ENCODE measurements at places on chromosomes 2 and 18. TPM values are rescaled to one million over a fixed set of nuclear protein-coding genes. Genes with fewer than 3 reads are reported as not detected.
A peak's percentile ranks its signal among the peaks of the same experiment; 100 is the strongest.

DNA sequence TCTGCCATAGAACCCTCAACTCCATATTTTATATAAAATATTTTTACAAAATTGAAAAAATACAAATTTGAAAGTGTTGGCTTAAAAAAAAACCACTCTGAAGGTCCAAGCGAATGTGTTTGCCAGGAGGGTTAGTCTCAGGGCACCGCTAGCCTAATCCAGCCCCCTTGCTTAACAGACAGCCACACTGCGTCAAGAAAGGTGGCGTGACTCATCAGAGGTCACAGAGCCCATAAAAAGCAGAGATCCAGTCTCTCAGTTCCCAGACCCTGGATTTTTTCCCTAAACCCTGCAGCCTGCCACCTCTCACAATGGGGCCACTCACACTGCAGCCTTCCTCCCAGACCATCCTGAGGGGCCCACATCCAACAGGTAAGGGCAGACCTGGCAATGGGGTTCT, 3.9 kb upstream of the TNS1 start:
- peaks cover 7% of the 10 kb centered on the region for H3K4me1 ChIP-seq
- no peak for DNase-seq
- H3K27me3 ChIP-seq, result peaks cover 34% of the 10 kb centered on the region
- H3K4me3 ChIP-seq, result no peak overlapping the region

- no peak overlapping the region for H3K4me3 ChIP-seq
- peaks cover 20% of the 10 kb centered on the region for H3K4me1 ChIP-seq
- H3K36me3 ChIP-seq, result no peaks in the 10 kb centered on the region
- no peaks in the 10 kb centered on the region for H3K27me3 ChIP-seq
- DNase-seq, result no peak
Measured at GRCh38 chr2:213224366-213224765, 59.9 kb upstream of the SPAG16 start.

DNA sequence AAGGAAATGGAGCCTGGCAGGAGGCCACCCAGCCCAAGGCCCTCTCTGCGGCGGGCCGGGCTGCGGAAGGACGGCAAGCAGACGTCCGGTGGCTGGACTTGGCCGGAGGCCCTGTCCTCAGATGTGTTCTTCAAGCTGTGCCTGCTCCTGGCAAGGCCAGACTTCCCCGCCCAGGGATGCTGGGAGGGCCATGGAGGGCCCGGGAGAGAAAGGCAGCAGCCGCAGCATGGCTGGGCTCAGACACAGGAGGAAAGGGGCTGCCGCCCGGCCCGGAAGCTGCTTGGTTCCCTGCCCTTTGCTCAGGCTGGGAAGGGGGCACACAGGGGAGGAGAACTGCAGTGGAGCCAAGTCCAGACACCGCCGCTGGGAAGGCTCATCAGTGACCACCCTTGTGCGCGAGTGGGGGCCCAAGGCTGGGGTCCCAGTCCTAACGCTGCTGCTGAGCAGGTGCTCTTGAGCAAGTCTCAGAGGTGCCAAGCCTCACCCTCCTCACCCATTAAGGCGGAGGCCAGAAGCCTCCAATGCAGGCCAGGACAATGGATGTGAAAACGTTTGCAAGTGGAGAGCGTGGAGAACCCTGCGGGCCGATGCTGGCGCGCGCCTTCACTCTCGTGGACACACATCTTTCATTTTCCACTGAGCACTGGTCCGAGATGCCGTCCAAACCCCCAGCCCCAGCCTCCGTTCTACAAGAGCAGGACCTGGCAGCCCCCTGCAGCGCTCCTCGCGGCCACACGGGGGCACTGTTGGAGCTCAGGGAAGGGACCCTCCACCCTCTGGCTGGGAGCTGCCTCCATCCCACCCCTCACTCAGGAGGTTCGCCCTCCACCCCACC, 7.9 kb downstream of the CROCC2 start:
- DNase-seq, result peak; percentile 67
- H3K27ac ChIP-seq, result no peak overlapping the region
- no peaks in the 10 kb centered on the region for H3K36me3 ChIP-seq
- H3K27me3 ChIP-seq, result peaks cover 25% of the 10 kb centered on the region

DNA sequence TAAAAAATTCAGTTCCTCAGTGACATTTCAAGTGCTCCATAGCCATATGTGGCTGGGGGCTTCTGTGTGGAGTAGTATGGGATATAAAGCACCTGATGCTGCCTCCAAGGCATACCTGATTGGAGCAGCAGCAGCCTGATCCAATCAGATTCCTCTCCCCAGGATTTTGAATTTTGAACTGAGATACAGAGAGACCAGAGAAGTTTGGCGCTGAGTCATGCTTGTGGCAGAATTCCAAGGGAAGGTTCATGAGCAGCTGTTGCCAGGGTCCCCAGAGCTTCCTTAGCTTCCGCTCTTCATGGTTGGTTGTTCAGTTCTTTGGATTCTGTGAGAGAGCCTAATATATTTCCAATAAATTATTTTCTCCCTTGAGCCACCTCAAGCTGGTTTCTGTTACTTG, 29.0 kb upstream of the CFAP36 start:
- no peak overlapping the region for H3K4me3 ChIP-seq
- H3K27ac ChIP-seq, result no peak overlapping the region
- DNase-seq, result no peak
- no peaks in the 10 kb centered on the region for H3K36me3 ChIP-seq
- H3K27me3 ChIP-seq, result peaks cover 4% of the 10 kb centered on the region
- no peaks in the 10 kb centered on the region for H3K4me1 ChIP-seq

GRCh38 chr2:100568989-100569388, 6.2 kb downstream of the PDCL3 start:
- DNase-seq, result no peak
- H3K4me3 ChIP-seq, result no peak overlapping the region
- H3K4me1 ChIP-seq, result peaks cover 25% of the 10 kb centered on the region
- H3K27me3 ChIP-seq, result no peaks in the 10 kb centered on the region

- no peak overlapping the region for H3K27ac ChIP-seq
- no peaks in the 10 kb centered on the region for H3K36me3 ChIP-seq
- H3K27me3 ChIP-seq, result no peaks in the 10 kb centered on the region
- no peak for DNase-seq
- H3K4me1 ChIP-seq, result peaks cover 4% of the 10 kb centered on the region
Measured at GRCh38 chr2:223797811-223798721, 39.3 kb downstream of the AP1S3 start.

GRCh38 chr2:176157499-176158185, 535 bp downstream of the HOXD3 start:
- H3K36me3 ChIP-seq, result peaks cover 5% of the 10 kb centered on the region
- peaks cover 71% of the 10 kb centered on the region for H3K27me3 ChIP-seq
- DNase-seq, result no peak
- H3K4me1 ChIP-seq, result peaks cover 12% of the 10 kb centered on the region
- H3K27ac ChIP-seq, result no peak overlapping the region
- peak overlapping the region; percentile 69 for H3K4me3 ChIP-seq

- H3K27ac ChIP-seq, result no peak overlapping the region
- no peaks in the 10 kb centered on the region for H3K36me3 ChIP-seq
- no peak for DNase-seq
- H3K4me1 ChIP-seq, result no peaks in the 10 kb centered on the region
- H3K4me3 ChIP-seq, result no peak overlapping the region
Measured at GRCh38 chr2:9284521-9285297, 78.1 kb downstream of the ASAP2 start.

DNA sequence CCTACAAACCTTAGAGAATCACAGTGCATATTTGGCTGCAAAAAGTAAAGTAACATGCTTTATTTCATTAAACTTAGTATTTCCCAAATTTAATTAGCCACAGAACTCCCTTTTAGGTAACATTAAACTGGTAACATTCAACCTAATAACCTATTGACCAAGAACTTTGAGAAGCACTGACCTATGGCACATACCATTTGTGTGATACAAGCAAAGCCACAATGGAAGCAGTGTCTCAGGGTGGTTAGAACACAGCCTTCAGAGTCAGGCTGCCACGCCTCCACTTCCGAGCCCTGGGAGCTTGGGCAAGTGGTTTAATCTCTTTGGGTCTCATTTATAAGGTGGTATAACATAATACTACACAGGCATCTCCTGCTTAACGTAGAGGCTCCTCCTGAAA, 301.4 kb downstream of the PDE11A start:
- no peaks in the 10 kb centered on the region for H3K36me3 ChIP-seq
- H3K4me1 ChIP-seq, result no peaks in the 10 kb centered on the region
- H3K27ac ChIP-seq, result no peak overlapping the region
- no peaks in the 10 kb centered on the region for H3K27me3 ChIP-seq
- DNase-seq, result no peak

DNA sequence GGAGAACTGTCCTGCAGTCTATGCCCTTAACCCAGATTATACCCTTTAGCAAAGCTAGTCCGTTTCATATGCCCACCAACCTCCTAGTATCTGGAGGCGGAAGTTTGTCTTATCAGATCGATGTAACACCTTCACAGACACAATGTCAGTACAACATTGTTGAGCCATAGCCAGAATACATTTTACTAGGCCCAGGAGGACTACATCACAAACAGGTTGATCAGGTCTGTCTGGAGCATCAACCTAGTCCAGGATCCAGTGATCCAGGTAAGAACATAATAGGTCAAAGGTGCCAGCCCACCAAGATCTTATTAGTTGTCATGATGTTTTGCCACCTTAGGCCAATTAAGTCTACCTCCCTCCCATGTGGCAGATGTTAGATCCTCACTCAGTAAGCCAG, 2.0 kb upstream of the TPRKB start:
- no peak overlapping the region for H3K4me3 ChIP-seq
- peaks cover 11% of the 10 kb centered on the region for H3K36me3 ChIP-seq
- DNase-seq, result no peak
- no peaks in the 10 kb centered on the region for H3K27me3 ChIP-seq

GRCh38 chr2:42909966-42910365, 117.6 kb upstream of the HAAO start:
- H3K27ac ChIP-seq, result no peak overlapping the region
- no peaks in the 10 kb centered on the region for H3K36me3 ChIP-seq
- no peak overlapping the region for H3K4me3 ChIP-seq
- H3K4me1 ChIP-seq, result peaks cover 4% of the 10 kb centered on the region
- peaks cover 17% of the 10 kb centered on the region for H3K27me3 ChIP-seq
- no peak for DNase-seq

GRCh38 chr2:158543957-158544356, 87.2 kb downstream of the PKP4 start:
- H3K36me3 ChIP-seq, result peaks cover 7% of the 10 kb centered on the region
- no peaks in the 10 kb centered on the region for H3K27me3 ChIP-seq
- H3K4me1 ChIP-seq, result peaks cover 10% of the 10 kb centered on the region
- H3K27ac ChIP-seq, result no peak overlapping the region
- no peak for DNase-seq

DNA sequence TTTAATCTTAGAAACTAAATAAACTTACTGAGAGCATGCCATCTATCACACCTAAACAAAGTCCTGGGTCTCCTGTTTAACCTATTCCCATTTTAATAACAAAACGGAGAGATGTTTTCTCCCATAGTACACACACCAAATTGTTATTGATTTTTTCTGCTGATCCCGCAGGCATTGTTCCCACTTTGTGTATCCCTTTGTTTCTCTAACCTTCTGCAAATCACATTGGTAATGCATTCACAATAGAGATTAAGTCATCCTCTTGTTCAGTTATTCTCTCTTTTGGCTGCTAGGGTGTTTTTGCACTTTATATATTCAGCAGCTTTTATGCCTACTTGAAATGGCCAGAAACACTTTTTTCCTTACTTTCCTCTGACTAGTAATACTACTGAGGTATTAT, 1071.9 kb upstream of the CDH2 start:
- peaks cover 15% of the 10 kb centered on the region for H3K36me3 ChIP-seq
- DNase-seq, result no peak
- no peaks in the 10 kb centered on the region for H3K4me1 ChIP-seq
- no peak overlapping the region for H3K4me3 ChIP-seq

- H3K27me3 ChIP-seq, result peaks cover 13% of the 10 kb centered on the region
- no peak overlapping the region for H3K4me3 ChIP-seq
- no peak overlapping the region for H3K27ac ChIP-seq
- H3K4me1 ChIP-seq, result no peaks in the 10 kb centered on the region
- DNase-seq, result no peak
Measured at GRCh38 chr2:1613731-1614354, 130.5 kb downstream of the PXDN start.

DNA sequence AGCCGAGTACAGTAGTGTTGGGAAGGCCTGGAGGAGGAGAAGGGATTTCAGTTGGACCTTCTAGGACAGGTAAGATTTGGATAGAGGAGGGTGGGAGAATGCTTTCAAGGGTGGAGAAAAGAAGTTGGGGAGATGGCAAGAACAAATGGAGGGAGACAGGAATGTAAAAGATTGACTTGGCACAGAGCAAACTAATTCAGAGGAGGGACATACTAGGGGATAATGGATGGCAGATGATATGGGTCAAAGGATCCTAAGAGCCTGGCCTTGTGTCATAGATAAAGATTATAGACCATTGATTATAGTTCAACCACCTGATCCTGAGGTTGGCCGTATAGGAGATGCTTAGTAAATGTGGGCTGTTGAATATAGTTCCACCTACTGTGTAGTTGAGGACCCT, 12.4 kb downstream of the WDR43 start:
- H3K27ac ChIP-seq, result peak overlapping the region; percentile 2
- peaks cover 39% of the 10 kb centered on the region for H3K4me1 ChIP-seq

GRCh38 chr18:55449412-55450140, 138.4 kb downstream of the TCF4 start:
- no peak overlapping the region for H3K27ac ChIP-seq
- no peak overlapping the region for H3K4me3 ChIP-seq
- no peaks in the 10 kb centered on the region for H3K36me3 ChIP-seq
- H3K4me1 ChIP-seq, result no peaks in the 10 kb centered on the region

DNA sequence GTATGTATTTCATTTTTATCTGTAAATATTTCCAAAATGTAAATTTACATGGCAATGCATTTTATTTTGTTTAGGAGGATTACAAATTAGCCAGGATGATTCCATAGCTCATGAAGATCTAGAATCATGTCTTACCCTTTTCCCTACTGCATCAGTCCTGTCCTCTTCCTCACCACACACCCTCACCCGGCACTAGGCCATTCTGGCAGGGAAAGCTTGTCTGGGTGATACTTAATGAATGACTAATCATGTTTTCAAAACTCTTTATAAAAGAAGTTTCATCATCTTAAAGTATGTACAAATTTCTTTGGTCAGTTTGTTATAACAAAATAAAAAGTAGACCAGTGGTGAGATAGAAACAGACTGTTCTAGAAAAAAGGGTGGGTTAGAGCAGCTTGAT, 283.3 kb upstream of the VWC2L start:
- H3K4me3 ChIP-seq, result no peak overlapping the region
- H3K4me1 ChIP-seq, result no peaks in the 10 kb centered on the region
- H3K27me3 ChIP-seq, result no peaks in the 10 kb centered on the region
- H3K27ac ChIP-seq, result no peak overlapping the region

GRCh38 chr18:4721545-4721944, 266.4 kb upstream of the DLGAP1 start:
- H3K4me1 ChIP-seq, result no peaks in the 10 kb centered on the region
- no peaks in the 10 kb centered on the region for H3K36me3 ChIP-seq
- no peaks in the 10 kb centered on the region for H3K27me3 ChIP-seq
- DNase-seq, result no peak
- no peak overlapping the region for H3K4me3 ChIP-seq
- no peak overlapping the region for H3K27ac ChIP-seq

The HRH4 gene
- not detected for total RNA-seq

The SEPTIN2 gene
- total RNA-seq, result 303 TPM

The NEU4 gene
- total RNA-seq, result not detected

The GAREM1 gene
- 1.2 TPM for total RNA-seq

The WNT6 gene
- total RNA-seq, result not detected

The COLEC12 gene
- total RNA-seq, result not detected

The ING5 gene
- 73.1 TPM for total RNA-seq

The KCNG2 gene
- total RNA-seq, result not detected
